ENCODE measurements at places on chromosomes 1 and 21.

DNA sequence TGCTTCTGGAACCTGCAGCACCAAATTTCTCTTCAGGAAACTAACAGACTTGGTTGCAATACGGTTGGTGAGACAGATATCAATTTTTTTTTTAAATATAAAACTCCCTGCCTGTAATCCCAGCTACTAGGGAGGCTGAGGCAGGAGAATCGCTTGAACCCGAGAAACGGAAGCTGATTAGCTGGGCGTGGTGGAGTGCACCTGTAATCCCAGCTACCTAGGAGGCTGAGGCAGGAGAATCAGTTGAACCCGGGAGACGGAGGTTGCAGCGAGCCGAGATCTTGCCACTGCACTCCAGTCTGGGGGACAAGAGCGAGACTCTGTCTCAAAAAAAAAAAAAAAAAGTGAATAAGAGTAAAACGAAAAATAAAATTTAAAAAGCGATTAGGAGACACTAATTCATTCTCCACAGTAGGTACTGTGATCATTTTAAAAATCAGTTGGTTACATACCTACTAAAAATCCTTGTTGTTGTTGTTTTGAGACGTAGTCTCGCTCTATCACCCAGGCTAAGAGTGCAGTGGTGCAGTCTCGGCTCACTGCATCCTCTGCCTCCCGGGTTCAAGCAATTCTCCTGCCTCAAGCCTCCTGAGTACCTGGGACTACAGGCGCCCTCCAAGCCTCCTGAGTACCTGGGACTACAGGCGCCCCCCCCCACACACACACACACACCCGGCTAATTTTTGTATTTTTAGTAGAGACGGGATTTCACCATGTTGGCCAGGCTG, 796 bp upstream of the RBM8A start:
- no peak for DNase-seq

GRCh38 chr1:110035236-110035752, 870 bp downstream of the STRIP1 start:
- DNase-seq = no peak

DNA sequence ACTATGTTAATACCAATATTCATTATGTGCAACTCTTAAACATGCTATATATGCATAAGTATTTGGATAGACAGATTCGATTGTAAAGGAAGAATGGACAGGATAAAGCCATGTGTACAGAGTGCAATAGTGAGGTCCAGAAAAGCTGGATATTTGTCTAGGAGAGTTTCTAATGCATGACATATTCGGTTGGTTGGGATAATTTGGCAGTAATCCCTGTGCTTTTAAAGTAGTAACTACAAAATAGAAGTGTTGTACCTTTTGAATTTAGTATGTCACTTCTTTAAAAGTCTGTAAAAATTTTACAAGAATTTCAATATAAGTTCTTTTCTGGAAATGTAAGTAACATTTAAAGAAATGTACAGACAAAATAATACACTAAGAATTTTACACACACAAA, 774.5 kb downstream of the USP25 start:
- no peak for DNase-seq

- no peak for DNase-seq
Observed at GRCh38 chr1:229535230-229535629, 23.3 kb downstream of the ABCB10 start.

- no peak for DNase-seq
Observed at GRCh38 chr1:17075470-17076255, 21.8 kb upstream of the SDHB start.

DNA sequence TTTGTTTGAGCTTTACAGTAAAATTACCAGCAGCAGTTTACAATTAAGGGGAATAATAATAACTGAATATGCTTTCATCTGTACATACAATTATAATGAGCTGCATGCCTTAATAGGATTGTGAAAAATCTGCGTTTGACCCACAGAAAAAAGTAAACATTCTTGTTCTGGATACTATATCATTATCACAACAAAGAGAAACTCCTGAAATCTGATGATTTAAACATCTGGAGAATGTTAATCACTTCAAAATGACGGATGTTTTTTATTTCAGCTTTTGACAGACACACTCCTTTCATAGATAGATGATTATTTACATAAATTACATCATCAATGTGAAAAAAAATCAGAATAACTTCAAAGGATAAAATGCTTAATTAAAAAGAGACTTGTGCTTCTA, 58.5 kb downstream of the TYW3 start:
- DNase-seq = no peak

DNA sequence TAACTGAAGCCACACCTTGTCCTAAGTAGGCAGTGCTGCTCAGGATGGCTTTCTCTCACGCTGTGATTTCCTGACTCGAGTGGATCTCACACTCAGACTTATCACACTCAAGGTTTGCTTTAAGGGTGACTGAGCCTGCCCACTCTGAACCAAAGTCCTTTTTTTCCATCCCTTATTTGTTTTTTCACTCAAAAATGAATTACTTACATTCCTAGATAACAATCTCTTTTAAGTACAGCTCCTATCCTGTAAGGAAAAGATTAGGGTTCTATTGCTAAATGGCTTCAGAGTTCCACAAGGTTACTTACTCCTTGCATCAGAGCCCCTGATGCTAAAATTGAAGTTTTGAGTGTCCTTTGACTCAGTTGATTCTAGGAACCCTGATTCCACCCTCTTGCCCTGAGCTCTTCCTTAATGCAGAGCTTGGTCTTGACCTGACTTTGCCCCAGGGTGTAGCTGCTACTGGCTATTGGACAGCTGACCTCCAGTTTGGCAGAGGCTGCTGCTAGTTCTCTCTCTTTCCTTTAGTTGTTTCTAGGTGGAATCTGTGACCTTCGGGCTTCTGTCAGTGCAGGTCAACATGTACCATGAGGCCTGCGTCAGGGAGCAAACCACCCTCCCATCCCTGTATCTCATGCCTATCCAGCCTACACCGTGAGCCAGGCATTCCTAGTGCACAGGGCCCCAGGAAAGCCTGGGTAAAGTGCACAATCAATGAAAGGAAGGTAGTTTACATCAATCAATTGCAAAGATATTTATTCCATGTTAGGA, 80.1 kb upstream of the CD55 start:
- no peak for DNase-seq

DNA sequence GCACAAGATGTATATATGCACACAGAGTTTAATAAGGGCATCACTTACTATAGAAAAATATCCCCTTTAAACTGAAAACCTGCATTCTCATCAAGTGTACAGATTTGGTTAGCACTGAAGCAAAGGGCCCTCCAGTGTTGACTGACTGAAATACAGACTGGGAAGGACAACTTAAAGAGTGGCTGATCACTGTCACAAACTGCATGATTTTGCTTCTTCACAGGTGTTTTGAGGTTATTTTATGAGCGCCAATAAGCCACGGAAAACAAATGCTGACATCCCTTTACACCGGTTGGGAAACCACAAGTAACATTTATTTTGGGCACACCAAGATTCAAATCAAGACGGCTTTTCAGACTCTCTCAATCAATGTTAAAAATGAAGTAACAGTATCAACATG, 30.9 kb upstream of the RAP1GAP start:
- DNase-seq = no peak

GRCh38 chr1:19860418-19860817, 21.8 kb upstream of the OTUD3 start:
- DNase-seq = no peak

DNA sequence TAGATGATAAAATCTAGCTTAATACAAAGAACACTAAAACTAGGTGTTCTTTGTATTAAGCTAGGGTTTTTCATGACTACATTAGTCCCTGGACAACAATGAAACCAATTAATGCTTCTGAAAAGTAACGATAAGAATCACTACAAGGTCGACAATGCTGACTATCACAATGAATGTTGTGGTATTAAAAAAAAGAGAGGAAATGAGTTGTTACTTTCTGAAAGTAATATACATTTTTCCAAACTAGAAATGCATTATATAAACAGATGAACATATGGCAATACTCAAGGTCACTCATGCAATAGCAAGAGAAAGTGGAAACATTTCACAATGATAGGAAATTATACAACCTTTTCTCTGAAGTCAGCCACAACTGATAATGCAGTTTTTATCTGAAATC, 19.0 kb downstream of the DPH5 start:
- no peak for DNase-seq

GRCh38 chr21:18840239-18840638, 436.7 kb upstream of the TMPRSS15 start:
- DNase-seq = no peak
